Stimulated activated CD4-positive, alpha-beta T cell treated with anti-CD3 and anti-CD28 coated beads, Interleukin-15, amount 100 ng/mL, for 1 hour (primary cell): ENCODE measurements at places on chromosomes 5 and 9.

DNA sequence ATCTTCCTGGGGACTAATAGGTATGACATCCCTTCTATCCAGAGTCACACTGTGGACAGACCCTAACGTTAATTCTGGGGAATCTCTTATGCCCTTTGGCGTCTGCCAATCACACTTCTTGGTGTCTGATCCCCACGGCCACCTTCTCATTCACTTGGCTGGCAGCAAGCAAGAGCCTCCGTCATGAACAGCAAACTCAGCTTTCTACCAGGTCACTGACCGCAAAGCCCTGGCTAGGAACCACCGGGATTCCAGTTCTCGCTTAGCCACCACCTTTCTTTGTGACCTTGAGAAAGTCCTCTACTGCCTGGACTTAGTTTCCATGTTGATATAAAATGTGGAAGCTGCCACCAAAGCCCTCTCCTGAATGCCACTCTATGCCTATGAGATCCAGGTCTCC lies 67.7 kb upstream of the FCN1 start:
- DNase-seq = no peak

DNA sequence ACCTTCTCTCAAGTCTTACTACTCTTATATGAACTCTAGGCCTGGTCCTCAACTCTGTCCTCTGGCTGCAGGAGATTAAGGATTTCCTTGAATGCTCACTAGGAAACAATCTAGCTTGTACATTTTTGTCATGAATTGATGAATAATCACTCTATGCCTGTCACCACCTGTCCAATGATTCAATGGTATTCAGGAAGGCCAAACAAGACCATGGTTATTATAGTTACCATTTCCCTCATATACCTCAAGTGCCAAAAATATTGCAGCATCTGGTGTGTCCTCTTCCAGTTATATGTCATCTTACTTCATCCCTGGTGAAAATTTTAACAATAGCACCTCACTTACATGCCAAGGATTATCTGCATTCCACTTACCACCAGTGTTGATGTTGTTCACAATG lies 179.0 kb upstream of the MOCS2 start:
- DNase-seq = no peak

DNA sequence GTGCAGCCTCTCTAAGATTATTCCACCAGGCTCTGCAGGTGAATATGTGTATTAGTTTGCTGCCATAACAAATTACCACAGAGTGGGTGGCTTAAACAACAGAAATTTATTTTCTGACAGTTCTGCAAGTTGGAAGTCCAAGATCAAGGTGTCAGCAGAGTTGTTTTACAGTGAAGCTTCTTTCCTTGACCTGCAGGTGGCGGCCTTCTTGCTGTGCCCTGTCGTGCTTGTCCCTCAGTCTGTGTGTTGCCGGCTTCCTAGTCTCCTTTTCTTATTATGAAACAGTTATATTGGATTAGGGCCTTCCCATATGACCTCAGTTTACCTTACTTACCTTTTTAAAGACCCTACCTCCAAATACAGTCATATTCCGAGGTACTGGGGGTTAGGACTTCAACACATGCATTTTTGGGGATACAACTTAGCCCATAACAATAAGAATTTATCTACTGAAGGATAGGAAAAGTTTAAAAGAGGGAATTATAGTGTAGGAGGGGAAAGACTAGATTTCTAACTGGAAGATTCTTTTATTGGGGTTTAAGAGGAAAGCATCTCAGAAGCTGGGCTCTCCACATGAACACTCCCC lies 97.4 kb downstream of the OSTF1 start:
- no peak for DNase-seq

GRCh38 chr5:145521066-145521465 lies 314.1 kb downstream of the PRELID2 start:
- DNase-seq = no peak

GRCh38 chr5:137754961-137755762 lies 999 bp upstream of the HNRNPA0 start:
- no peak for DNase-seq

DNA sequence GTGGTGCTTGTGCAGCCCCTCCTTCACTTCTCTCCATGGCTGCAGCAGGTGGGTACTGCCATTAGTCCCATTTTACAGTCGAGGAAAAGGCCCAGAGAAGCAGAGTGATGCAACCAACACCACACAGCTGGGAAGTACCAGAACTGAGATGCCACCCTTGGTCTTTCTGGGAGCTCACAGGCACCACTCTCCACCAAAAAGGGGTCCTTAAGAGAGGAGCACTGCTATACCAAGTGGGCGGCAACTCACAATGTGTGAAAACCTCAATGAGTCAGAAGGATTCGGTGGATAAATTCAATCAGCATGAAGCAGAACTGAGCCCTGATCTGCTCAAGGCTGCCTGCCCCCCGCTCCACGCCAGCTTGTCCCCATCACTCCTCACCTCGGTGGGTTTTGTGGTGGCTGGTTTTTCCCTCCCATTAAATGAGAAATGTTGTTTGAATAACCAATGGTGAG lies 213.7 kb downstream of the FSTL4 start:
- DNase-seq = no peak

DNA sequence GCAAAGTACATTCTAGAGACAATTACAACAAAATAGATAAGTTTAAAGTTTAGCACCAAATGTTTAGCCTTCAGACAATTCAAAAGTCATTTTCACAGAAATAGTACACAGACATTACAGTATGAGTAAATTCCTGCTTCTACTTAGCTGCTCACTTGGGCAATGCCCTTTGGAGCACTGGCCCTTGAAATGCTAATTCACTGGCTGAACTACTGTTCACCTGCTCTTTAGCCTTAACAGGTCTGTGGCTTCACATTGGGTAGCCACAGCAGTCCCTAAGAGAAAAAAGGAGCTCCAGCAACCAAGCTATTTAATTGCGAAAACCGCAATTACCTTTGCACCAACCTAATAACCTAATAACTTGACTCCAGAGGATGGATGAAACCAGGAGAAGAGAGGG lies 916.2 kb upstream of the DMAC1 start:
- no peak for DNase-seq

DNA sequence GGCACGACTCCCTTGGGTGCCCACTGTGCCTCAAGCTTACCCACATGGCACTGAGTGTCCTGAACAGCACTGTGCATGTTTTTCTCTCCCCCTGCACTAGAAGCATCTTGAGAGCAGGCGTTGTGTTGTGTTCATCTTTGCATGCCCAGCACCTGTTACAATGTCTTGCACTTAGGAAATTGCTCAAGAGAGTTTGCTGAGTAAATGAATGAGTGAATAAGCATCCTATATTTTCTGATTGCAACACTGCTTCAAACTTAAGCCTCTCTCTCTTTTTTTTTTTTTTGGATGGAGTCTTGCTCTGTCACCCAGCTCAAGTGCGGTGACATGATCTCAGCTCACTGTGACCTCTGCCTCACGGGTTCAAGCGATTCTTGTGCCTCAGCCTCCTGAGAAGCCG lies 94.5 kb downstream of the LMNB1 start:
- DNase-seq = no peak

GRCh38 chr5:89337-90286 lies 2.4 kb upstream of the PLEKHG4B start:
- DNase-seq = no peak

DNA sequence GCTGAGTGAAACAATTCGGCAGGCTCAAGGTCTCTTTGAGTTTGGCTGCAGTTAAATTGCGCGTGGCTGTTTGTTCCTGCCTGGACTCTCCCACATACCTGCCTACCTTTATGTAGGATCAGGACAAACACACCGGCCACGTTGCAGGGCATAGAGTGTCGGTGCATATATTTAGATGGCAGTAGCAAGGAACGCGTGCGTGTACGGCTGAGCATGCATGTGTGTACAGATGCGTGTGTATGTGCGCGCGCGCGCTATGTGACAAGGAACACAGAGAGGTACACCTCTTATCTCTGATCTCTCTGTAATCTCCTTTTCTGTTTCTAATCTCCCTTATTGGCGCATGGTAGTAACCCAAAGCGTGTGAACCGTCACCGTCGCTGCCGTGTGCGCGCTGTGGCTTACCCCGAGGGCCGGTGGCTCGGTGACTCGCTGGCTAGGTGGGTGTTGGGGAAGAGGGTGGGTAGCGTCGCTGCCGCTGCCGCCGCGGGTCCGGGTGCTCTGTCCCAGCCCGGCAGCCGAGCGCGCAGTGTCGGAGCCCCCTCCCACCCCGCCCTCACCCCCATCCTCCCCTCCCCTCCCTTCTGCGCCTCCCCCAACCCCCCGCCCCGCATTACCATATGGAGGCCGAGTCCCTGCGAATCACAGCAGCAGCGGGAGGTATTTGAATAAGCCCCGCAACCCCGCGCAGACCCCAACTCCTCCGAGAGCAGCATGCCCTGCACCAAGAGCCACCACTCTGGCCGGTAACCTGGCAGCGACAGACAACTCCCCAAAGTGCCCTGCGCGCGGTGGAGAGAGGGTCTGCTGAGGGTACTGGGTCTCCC lies 204.8 kb downstream of the MEF2C start:
- no peak for DNase-seq

DNA sequence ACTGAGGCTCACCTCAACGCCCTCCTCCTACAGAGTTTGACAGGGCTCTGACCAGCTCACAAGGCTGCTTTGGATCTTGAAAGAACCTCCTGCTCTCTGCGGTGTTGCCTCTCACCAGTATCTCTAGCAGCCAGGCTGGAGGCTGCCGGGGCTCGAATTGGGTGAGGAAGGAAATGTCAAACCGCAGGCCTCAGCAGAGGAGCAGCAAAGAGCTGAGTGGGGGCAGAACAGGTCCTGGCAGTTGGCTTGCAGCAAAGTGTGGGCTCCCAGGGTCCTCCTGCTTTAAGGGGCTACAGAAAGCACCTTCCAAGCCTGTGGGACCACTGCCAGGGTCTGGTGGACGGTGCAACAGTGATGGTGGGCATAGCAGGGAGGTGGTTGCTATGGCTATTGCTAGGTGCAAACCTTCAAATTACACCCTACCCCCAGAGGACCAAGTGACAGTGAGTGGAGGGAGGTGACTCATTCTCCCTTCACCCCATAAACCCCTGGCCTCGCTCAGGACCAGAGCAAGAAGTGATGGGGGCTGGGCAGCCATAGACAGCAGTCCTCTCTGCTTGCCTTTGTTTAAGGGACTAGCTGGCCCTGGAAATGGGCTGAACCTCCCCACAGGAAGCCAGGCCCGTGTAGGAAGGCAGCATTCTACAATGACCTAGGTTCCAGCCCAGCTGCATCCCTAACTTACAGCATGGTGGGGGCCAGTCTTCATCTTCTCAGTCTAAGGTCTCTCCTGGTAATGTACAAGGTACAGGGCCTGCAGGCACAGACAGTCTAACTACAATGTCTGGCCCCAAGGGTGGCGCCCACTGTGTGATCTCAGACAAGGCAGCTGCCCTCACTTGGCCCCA lies 18.7 kb downstream of the LCP2 start:
- peak; percentile 71 for DNase-seq

DNA sequence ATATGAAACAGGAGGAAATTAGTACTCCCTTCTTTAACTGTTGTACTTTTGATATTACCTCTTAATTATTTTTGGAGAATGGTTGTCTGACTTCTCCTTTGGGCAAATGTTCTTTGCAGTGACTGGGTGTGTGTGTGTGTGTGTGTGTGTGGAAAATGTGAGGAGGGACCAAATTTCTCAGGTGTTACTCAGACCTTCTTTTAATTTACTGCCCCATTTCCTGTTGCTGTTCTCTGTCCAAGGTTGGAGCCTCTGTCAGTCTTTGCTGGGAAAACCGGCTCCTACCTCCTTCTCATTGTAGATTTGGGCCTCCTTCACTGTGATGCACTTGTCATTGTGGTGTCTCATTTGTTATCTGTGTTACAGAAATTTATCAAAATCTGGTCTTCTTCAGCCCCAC lies 68.4 kb downstream of the PBX3 start:
- no peak for DNase-seq

GRCh38 chr5:105953616-105954015 lies 1717.1 kb downstream of the EFNA5 start:
- no peak for DNase-seq

DNA sequence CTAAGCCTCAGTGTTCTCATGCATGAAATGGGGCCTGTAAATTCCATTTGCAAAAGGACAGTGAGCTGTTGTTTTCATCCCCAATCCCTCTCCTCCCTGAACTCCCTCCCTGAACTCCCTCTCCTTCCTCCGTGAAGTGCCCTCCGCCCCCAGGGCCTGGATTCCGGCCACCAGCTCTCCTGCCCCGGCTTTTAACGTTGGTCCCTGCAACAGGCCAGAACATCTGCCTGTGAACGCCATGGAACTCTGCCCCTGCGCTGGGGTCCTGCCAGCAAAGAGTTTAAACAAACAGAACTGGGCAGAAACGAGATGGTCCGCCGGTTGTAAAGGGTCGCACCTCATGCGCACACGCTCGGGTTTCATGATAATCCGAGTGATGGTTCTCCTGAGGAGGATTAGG lies 62.4 kb downstream of the SMIM23 start:
- DNase-seq = no peak

DNA sequence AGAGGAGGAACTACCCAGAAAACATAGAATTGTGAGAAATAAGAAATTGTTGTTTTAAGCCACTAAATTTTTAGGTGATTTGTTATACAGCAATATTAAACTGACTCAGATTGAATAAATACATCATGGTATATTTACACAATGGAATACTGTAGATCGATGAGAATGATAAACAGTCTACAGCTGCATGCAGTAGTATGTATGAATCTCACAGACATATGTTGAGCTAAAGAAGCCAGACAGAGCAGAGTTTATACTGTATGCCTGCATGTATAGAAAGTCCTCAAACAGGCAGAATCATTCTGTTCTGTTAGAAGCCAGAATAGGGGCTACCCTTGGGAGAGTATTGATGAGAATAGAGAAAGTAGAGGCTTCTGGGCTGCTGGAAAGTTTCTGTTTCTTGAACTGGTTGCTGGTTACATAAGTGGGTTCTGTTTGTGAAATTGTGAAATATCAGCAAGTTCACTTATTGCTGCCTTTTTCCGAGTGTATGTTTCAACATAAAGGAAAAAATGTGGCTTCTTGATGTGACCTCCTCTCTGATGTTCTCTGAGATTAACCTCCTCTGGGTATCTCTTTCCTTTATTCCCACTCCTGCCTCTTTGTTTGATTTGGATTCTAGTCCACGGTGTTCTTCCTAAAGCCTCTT lies 9.6 kb downstream of the KIAA1958 start:
- DNase-seq = no peak

- DNase-seq = no peak
Observed at GRCh38 chr5:75630875-75631274, 19.6 kb downstream of the ANKDD1B start.

DNA sequence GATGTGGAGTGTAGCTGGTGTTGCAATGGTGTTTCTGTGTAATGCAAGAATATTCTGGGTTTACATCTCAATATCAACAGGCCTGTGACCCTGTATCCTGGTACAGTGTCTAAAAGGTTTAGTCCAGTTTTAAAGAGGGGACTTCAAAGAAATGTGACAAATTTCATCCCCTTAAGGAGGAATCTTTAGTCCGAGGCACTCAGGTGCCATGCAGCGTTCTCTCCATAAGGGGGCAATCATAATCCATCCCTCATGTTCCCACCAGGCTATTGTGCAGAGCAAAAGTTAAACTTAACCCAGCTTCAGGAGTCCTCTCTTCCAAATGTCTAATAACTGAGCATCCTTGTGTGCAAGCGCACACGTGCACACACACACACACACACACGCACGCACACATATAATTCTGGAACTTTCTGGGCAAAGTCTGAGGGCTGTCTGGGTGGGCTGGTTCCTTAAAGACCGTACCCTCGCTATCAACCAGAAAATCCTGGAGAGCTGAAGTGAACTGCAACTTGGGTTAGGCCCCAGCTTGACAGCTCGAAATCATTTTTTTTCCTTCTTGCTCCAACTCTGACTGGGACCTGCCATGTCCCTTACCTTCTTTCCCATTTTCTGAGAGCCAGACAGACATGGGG lies 46.0 kb downstream of the CRB2 start:
- no peak for DNase-seq

- DNase-seq = no peak
Observed at GRCh38 chr5:33074548-33074947, 363.4 kb downstream of the NPR3 start.
